Dorsolateral prefrontal cortex (tissue), 122 donors: ENCODE measurements at places on chromosomes 16 and 17.

GRCh38 chr17:58183514-58183913 is 9.0 kb upstream of the EPX start:
- DNase-seq: no peak

GRCh38 chr17:63439687-63440086 is 6.4 kb downstream of the CYB561 start:
- DNase-seq: no peak

GRCh38 chr17:17239832-17240231 is 2.9 kb upstream of the FLCN start:
- DNase-seq: no peak

DNA sequence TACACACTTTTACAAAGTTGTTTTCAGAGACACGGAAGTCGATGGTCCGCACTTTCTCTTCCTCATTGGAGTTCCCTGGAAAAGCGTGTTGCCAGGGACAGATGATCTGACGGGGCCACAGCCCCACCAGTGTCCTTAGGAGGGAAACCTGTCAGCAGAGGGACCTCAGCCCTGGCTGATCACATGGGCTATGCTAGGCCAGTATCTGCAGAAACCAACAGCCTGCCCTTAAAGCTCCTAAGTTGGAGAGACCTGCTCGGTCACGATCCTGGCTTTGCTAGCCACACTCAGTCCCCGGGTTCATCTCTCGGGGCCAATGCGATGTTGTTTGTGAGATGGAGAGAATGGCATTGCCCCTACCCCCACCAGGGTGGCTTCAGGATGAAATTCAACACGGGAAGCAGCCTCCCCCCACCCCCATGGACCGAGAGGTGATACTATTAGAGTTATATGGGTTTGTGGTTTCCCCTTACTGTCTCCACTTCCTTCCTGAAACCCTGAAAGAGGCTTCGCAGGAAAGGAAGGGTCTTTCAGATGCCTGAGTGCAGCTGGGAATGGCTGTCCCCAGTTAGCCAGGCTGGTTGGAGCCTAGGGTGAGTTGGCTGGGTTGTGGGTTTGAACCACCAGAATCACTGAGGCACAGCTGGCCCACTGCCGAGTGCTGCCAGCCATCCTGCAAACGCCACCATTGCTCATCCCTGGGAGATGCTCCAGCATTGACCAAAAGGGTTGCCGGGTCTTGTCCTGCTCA is 16.6 kb downstream of the RMI2 start:
- DNase-seq: no peak
